ENCODE measurements at places on chromosomes 1 and 21.

DNA sequence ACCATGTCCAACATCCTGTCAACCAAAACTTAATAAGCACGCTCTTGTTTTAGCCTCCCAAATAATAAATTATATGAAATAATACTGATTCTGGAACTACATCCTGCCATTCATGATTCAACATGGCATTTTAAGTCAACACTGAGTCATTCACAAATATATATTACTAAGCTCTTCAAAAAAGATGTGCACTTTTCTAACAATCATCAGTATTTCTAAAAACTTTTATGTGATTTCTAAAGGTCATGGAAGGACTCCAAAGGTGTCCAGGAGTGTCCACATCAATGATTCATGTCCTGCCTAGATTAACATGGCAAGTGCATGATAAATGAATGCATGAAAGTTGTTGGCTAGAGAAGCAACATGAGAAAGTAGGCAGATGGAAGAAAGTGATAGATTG lies 51.6 kb downstream of the NEGR1 start:
- DNase-seq: no peak

- peak; percentile 78 for DNase-seq
These were observed 83.6 kb downstream of the ADARB1 start for GRCh38 chr21:45157932-45158331.

DNA sequence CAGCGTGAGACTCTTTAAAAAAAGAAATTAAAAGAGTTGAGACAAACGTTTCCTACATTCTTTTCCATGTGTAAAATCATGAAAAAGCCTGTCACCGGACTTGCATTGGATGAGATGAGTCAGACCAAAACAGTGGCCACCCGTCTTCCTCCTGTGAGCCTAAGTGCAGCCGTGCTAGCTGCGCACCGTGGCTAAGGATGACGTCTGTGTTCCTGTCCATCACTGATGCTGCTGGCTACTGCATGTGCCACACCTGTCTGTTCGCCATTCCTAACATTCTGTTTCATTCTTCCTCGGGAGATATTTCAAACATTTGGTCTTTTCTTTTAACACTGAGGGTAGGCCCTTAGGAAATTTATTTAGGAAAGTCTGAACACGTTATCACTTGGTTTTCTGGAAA lies 31.2 kb downstream of the IFNAR1 start:
- DNase-seq: no peak

DNA sequence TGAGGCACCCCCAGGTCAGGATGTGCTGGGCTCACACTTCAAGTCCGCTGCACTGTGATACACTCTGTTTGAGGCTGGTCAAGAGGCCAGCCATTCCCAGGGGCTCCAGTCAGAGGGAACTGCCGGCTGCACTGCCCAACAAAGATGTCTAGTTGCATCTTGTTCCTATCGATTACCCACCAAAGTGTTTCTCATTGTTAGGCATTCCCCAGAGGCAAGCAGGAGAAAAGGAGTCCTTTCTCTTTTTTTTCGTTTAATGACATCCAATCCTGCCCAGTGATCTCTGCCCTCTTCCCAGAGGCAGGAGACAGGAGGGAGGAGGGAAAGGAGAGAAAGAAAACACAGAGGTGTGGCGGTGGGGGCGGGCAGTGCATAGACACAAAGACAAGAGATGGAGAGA lies 150.4 kb downstream of the OMA1 start:
- DNase-seq: no peak

DNA sequence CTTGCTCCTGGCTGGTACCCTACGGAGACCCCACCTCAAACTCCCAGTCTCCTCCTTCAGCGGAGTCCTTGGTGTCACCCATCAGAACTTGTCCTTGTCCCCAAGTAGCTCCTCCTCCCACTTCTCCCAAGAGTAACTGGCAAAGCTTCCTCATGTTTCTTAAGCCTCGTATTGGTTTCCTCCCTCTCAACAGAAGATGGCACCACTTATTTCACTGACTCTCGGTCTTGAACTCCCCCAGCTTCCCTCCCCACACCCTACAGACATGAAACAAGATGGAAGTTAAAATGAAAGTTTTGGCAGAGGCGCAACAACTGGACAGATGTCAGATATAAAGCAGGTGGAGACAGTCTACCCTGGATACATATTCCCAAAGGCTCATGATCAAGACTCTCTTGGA lies 13.4 kb downstream of the RAB7B start:
- no peak for DNase-seq

DNA sequence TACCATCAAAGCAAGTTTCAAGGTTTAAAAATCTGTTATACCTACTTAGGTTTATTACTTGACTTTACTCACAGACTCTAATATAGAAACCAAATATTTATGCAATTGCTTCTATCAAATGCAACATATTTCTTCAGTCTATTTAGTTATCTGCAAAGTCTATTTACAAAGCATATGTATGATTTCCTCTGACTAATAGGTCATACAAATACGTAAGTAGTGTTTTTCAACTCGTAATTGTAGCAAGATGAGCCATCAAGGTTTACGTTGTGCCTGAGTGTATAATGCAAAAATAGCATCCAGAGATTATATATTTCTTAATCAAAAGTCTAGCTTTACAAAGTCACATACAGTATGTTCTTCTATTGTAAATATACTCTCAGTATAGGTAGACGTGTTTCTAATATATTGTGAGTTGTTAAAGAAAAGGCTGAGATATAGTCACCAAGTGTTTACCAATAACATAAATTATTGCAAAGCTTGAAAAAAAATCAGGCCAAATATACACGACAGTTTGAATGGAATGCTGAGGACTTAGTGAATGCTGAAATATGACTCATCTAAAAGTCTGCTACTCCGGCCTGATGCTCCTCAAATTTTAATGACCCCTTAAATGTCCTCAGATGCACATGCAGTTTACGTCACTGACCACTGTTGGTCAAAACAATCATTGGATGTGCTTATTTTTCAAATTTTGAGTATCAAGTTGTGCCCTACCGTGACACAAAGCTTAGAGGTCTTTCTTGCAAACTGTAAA lies 48.4 kb downstream of the ADAMTS5 start:
- no peak for DNase-seq

DNA sequence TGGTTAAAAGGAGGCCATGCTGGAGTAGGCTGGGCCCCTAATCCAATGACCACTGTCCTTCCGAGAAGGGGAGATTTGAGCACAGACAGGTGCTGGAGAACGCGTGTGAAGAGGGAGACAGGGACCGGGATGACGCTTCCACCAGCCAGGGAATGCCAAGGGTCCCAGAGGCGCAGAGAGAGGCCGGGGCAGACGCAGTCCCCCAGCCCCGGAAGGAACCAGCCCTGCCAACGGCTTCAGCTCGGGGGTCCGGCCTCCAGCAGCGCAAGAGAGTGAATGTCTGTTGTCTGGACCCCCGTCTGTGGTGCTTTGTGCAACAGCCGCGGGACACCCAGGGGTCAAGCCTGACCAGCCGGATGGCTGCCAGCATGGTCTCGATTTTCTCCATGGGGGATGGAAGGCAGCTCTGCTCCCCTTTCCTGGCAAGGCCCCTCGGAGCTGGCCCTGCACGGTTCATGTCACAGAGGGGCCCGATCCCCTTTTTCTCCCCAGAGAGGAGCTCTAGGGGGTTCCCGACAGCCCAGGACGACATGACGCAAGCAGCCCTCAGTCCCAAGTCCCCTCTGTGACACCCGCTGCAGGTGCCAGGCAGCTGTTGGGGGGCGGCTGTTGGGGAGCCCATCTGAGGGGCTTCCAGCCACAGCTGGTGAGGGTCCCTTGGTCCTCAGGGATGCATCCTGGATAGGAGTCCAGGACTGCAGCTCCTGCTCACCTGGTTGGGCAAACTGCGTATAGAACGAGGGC lies 73.5 kb downstream of the SIK1 start:
- no peak for DNase-seq

GRCh38 chr1:159152031-159152430 lies 19.4 kb upstream of the CADM3 start:
- DNase-seq: no peak

- no peak for DNase-seq
These were observed 2.1 kb downstream of the KAZN start for GRCh38 chr1:14600405-14601112.

DNA sequence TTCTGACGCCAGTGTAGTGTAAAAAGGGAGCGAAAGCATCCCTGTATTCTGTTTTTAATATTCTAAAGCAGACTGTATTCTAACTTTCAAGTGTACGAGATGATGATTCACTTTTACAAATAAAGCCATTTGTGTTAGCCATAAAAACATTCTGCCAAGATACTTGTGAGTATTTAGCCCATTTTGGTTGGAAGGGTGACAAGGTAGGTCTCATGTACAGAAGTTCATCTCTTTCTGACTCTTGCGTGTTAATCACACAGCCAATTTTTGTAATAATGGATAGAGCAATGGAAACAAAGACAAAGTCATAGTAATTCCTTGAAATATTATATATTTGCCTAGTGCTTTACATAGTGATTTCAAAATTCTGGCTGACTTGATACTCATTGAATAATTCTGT lies 125.3 kb upstream of the GREM2 start:
- DNase-seq: no peak

DNA sequence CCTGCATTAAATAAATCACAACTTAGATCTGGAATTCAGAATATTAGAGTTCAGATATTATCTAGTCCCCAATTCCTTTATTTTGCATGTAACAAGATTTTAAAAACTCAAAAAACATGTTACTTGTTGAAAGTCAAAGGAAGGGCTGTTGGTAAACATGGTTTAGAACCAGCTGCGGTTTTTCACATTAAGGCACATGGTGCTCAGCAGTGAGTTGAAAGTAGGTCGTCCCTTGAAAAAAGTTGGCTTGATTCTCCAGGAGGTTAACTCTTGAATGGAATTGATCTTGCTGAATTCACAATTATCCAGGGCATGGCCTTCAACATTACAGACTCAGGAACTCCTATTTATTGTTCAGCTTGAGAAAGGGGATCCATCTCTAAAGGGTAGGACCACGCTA lies 277.1 kb upstream of the DUSP10 start:
- no peak for DNase-seq

DNA sequence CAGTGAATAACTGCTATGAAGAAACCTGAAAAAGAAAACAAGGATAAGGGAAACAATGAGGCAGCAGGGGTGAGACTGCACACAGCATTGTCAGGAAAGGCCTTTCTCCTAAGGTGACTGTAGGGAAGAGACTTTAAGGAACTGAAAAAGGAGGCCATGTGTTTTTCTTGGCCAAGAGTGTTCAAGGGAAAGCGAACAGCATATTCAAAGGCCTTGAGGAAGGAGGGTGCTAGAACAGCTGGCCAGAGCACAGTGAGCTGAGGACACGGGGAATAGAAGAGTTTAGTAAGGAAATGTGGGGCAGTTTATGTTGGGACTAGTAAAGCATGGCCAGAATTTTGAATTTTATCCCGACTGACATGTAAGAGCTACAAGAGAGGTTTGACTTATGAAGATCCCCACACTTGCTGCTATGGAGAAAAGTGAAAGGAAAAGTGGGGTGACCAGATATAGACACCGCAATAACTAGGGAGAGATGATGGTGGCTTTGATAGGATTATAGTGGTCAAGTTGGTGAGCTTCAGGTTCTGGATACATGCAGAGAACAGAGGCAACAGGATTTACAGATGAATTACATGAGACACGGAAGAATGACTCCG lies 1.4 kb downstream of the RWDD2B start:
- no peak for DNase-seq

DNA sequence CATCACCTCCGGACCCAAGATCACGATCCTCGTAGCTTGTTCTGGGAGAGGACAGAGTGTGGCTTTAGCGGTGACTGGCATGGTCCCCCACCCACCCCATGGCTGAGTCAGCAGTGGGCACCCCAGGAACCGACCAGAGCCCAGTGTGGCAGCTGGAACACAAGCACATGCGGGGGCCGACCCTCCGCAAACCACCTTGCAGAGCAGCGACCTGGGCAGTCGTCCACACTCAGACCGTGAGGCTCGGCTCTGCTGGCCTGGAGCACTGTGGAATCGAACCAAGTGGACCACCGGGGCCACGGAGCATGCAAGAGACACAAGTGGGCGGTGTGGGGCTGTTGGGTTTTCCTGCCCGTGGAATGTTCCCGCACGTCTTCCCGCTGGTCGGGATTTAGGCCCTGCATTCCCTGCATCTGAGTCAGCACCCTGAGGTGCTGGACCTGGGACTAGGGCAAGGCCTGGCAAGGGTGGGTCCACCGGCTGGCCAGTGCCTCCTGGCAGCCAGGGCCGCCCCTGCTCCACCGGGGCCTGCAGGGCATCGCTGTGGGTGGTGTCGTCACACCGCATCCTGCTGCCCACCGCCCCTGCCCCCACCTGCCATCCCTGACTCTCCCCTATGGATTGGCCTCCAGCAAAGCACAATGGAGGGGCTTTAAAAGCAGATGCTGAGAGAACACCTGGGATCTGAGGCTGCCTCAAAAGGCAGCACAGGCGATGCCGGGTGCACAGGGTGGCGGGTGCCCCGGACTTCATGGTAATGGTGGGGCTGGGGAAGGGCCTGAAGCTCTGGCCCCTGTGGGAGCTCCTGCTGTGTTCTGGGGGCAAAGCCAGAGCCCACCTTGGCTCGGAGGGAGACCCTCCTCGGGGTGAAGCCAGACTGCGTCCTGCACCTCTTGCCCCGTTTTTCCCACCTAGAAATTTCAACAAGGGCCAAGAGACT lies 18.5 kb downstream of the MORN1 start:
- DNase-seq: no peak

DNA sequence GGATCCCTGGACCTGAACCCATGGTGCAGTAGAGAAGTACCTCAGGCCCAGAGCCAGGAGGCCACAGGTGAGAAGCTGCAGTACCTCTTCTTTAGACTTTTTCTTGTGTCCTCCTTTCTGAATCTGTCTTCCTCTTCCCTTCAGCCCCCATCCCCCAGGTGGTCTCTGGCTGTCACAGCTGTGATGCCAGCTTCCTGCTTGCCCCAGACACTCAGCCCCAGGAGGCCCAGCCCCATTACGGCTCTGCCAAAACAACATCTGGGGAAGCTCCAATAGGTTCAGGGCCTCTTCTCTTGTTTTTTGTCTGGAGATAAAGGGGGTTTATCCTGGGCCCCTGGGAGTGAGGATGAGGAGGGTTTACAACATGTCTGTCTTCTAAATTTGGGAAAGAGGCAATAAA lies 9.5 kb upstream of the BTG2 start:
- DNase-seq: no peak

DNA sequence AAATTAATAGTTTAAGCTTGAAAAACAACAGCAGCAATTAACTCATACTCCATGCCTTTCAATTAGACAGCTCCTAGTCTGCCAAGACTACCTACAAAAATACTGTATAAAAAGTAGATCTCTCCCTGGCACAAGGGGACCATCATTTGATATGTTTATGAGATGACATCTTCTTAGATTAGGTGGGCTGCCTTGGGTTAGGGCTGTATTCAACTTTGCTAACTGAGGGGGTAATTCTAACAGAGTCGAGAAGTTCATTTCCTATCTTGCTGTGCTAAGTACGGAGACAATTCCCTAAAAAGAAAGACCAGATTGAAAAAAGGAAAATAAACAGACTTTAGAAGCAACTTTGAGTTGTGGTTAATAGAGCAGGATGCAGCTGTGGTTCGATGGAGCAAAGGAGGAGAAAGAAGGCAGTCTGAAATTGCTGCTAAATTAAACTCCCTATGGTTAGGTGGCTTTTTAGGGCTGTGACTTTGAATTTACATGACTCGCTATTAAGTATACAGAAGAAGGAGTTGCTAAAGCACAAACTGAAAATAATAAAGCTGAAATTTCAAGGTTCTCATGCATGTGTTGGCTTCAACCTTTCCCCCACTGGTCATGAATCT lies 75.4 kb downstream of the CDC7 start:
- peak; percentile 85 for DNase-seq

All from esophagus muscularis mucosa (tissue), 4 donors.